Ovary (tissue), 10 donors: ENCODE measurements at places on chromosomes 2 and 18.

- DNase-seq, result no peak
Observed at GRCh38 chr2:9093324-9093723, 89.8 kb upstream of the MBOAT2 start.

GRCh38 chr2:84217456-84217855, 241.6 kb downstream of the SUCLG1 start:
- no peak for DNase-seq

DNA sequence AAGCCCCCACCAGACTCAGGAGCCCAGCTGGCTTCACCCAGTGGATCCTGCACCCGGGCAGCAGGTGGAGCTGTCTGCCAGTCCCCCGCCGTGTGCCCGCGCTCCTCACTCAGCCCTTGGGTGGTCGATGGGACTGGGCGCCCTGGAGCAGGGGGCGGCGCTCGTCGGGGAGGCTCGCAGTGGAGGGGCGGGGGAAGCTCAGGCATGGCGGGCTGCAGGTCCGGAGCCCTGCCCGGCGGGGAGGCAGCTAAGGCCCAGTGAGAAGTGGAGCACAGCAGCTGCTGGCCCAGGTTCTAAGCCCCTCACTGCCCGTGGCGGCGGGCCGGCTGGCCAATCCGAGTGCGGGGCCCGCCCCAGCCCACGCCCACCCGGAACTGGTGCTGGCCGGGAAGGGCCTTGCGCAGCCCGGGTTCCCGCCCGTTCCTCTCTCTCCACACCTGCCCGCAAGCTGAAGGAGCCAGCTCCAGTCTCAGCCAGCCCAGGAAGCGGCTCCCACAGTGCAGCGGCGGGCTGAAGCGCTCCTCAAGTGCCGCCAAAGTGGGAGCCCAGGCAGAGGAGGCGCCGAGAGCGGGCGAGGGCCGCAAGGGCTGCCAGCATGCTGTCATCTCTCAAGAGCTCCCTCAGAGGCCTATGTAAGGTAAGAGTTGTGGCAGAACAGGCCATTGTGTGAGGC, 1307.8 kb upstream of the TMEFF2 start:
- no peak for DNase-seq

DNA sequence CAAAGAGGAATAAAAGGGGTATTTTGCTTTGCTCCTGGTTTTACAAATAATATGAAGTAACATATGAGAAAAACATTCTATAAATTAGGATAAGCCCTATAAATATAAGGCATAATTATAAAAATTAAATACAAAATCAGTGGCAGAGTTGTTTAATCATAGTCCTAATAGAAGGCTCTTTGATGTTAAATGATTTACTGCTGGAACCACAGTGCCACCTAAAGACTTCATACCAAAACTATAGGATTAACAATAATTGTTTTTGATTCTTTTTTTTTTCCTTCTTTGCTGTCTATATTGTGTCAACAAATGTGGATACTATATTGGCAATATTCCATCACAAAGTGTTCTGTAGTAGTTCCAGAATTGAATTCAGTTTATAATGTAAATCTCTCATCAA, 837.7 kb upstream of the SLC39A10 start:
- DNase-seq, result no peak

GRCh38 chr2:172877826-172878225, 142.2 kb downstream of the RAPGEF4 start:
- DNase-seq, result no peak

DNA sequence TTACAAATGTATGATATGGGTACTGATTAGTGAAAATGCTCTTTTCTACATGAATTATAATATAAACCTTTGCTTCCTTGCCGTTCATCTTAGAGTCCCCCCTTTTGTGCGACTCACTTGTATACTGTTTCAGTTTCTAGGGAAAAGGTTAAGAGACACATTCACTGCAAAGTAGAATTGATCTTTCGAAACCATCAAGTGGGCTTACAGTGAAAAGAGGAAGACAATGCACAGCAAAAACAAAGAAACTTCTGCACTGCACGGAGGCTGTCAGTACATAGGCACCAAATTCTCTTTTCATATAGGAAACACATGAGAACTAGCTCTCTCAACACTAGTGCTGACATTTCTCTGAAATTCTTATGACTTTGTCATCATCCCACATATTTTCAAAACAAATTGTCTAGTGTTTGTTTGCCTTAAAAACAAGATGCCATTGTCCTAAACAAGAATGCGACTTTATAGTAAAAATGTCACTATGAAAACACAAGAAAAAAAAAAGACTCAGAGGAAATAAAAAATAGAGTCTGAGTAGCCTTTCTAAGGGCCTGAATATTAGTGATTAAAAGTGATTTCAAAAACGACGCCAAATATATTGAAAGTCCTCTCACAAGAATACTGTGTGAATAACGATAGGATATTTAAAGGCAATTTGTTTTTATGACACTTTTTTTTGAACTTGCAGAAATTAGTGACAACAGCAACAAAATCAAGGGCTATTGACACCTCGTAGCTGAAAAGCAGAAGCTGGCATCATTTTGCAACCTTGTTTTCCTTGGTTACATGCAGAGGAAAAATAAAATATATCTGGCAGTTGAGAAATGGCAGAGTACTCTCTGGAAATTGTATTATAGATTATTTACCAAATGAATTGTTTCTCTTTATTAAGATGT, 827.0 kb downstream of the BCL11A start:
- no peak for DNase-seq

GRCh38 chr18:60862988-60863387, 470.2 kb upstream of the CDH20 start:
- no peak for DNase-seq

- DNase-seq, result no peak
Observed at GRCh38 chr2:85999061-85999831, 106.4 kb downstream of the POLR1A start.

DNA sequence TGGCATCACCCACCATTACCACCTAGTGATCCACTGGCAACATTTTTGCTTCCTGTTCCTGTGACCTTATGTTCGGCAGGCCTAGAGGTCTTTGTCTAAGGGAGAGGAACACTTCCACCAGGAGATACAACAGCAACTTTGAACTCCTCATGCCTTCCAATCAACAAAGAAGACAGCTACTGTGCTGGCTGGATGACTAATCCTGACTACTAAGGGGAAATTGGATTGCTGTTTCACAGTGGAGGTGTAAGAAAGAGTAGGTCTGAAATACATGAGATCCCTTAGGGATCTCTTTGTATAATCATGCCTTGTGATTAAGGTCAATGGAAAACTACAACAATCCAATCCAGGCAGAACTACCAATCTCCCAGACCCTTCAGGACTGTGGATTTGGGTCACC, 45.2 kb downstream of the EIF2AK3 start:
- DNase-seq, result no peak

GRCh38 chr18:11561293-11561692, 48.1 kb upstream of the SLC35G4 start:
- no peak for DNase-seq

GRCh38 chr18:80200171-80200931, 47.0 kb downstream of the PARD6G start:
- DNase-seq, result no peak

- no peak for DNase-seq
Observed at GRCh38 chr2:33497221-33497650, 20.8 kb downstream of the RASGRP3 start.
